ENCODE measurements at places on chromosomes 1 and 21.
A peak's percentile ranks its signal among the peaks of the same experiment; 100 is the strongest.

GRCh38 chr21:44943005-44943685, 3.3 kb downstream of the SLX9 start:
- DNase-seq, result no peak

- no peak for DNase-seq
These were observed 44.5 kb downstream of the HIVEP3 start for GRCh38 chr1:41874151-41874719.

GRCh38 chr1:17451731-17452130, 12.3 kb upstream of the RCC2 start:
- no peak for DNase-seq

DNA sequence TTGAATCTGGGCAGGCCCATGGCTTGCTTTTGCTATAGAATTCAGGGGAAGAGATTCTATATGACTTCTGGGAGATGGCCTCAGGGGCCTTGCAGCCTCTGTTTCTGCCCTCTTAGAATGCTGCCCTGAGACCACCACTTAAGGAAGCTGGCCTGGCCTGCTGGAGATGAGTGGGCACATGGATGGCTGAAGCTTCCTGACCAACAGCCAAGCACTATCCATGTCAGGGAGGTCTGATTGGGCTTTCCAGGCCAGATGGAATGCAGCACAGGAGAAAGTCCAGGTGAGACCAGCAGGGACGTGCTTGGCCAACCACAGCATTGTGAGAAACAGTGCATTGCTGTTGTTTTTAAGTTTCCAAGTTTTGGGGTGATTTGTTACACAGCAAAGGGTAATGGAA, 308.1 kb downstream of the PTPRU start:
- DNase-seq, result no peak

GRCh38 chr1:41086921-41087320, 65.4 kb upstream of the SLFNL1 start:
- DNase-seq, result no peak

DNA sequence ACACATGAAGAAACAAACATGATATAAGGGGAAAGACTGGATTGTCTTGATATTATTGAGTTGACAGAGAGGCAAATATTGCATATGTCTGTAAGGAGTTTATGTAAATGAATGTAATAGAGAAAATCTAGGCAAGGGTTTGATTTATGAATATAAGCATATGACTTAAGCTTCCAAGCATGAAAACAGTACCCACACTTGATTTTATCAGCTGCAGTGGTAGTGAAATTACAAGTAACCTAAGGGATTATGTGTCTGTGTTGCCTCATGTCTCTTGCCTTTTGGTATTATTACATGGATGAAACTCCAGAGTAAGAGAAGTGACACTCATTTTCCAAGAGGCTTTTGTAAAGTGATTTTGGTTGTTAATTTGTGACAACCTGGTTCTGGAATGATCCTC, 1678.9 kb downstream of the KCNT2 start:
- no peak for DNase-seq

DNA sequence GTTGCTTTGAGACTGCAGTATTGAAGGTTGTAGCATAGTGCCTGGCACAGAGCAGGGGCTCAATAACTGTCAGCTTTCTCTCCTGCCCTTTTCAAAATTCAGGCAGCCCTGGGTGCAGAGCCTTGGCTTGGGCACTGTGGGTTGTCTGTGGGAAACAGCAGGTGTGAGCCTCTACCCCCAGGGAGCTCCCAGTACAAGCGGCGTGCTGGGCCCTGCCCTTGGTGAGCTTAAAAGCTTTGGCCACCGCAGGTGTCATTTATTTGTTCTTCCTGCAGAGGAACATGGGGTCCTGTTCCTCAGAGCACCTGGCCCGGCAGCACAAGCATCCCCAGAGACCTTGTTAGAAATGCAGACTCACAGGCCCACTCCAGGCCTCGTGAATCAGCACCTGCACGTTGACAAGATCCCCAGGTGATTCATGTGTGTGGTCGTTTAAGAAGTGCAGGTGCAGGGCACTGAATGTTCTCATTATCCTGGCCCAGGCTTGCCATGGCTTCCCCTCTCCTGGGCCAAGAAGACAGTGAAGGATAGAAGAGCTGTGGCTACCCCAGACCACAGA, 29.9 kb upstream of the IGSF21 start:
- DNase-seq, result no peak

DNA sequence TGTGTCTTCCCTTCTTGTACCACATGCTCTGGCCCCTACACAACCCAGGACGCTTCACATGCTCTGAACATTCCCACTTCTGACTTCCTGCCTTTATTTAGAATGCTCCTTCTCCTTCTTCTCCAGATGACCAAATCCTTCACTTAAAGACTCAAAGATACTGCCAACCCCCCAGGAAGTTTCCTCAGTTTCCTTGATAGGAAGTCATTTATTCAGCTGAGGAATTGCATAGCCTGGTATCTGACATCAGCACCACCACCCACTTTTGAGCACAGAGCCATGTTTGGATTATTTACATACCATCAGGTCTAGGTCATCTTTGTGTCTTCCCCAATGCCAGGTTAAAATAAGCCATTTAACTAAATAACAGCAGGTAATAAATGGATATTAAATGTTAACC, 42.4 kb downstream of the GFI1 start:
- no peak for DNase-seq

DNA sequence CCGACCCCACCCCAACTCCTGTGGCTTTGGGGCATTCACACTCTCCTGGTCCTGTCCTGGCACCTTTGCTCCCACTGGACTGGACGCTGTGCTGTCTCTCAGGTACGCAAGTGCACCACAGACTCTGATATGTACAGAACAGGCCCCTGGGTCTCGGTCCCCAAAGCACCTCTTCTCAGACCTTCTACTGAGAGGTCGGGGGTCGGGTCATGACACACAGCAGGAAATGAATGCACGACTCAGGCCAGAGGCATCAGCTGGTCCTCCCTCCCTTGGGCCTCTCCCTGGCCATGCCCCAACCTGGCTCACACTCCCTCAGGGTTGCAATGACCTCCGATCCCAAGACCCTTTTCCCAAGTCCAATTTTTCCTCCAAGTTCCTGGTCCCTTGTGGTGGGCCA, 1.8 kb upstream of the KRTAP10-12 start:
- DNase-seq, result no peak

DNA sequence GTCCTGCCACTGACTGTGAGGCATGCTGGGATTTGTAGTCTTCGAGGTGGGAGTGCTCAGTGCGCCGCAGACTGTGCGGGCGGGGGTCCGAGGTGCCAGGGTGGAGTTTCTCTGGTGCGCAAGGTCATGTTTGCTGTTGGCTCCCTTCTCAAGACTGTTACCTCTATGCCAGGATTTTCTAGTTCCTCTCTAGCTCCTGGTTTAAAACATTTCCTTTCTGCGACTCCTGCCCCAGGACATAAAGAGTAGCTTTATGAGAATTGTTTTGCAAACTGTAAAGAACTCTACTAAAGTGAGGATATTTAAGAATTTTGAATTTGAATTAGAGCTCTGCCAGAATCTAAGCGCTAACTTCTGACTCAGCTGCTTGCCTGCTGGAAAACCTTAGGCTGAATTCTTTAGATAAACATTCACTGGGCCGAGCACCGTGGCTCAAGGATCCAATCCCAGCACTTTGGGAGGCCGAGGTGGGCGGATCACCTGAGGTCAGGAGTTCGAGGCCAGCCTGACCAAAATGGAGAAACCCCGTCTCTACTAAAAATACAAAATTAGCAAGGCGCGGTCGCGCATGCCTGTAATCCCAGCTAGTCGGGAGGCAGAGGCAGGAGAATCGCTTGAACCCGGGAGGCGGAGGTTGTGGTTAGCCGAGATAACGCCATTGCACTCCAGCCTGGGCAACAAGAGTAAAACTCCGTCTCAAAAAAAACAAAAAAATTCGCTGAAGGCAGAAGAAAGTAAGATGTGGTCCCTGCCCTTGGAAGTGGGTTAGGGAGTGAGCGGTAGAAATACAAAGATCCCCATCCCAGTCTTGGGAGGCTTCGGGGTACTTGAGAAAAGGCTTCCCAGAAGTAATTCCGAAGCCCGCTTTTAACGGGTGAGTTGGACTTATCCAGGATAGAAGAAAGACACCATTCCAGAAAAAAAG, 992 bp upstream of the USP48 start:
- no peak for DNase-seq

- DNase-seq, result no peak
These were observed 65.5 kb upstream of the WNT4 start for GRCh38 chr1:22208268-22208972.

GRCh38 chr1:232344791-232345399, 285.0 kb downstream of the SIPA1L2 start:
- DNase-seq, result no peak

- DNase-seq, result no peak
These were observed 28.8 kb upstream of the TARBP1 start for GRCh38 chr1:234507626-234508387.

GRCh38 chr1:218482683-218483082, 137.5 kb downstream of the TGFB2 start:
- no peak for DNase-seq

DNA sequence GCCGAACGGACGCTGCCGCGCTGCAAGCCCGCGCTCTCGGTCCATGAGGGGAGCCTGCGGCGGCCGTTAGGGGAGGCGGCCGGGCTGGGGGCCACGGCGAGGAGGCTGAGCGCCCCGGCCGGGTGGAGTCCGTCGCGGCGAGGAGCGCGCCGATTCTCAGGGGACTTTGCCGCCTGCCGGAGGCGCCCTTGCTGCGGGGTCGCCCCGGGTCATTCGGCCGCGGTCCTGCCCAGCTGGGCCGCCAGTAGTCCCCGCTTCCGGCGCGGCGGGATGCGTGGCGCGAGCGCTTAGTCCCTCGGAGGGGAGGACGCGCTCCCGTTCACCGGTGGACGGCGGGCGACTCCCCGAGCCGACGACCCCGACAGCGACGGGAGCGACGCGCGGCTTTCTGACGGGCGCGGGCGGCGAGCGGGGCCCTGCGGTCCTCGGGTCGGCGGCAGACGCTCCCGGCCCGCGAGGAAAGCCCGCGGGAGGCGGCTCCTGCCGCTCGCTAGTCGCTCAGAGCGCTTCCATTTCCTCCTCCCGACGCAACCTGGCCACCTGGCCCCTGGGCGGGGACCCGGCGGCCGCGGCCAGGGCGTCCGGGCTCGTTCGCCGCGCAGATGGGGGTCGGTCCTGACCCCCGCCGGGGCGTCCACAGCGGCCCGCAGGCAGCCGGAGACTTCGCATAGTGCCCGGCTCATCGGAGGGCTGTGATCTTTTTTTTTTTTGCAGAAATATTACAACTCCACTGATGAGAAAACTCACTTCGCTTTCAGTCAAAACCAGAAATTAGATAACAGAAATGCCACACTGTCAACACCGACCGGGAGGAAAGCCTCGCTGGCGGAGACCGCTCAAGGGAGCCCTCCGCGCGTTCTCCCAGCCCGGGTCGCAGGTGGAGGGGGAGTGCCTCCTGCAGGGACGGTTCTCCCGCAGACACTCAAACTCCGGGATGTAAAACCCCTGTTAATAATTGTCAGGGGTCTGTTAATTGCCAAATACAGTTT, 641 bp upstream of the ZBTB21 start:
- peak; percentile 25 for DNase-seq

- DNase-seq, result no peak
These were observed 4.6 kb downstream of the ALX3 start for GRCh38 chr1:110065841-110066240.

DNA sequence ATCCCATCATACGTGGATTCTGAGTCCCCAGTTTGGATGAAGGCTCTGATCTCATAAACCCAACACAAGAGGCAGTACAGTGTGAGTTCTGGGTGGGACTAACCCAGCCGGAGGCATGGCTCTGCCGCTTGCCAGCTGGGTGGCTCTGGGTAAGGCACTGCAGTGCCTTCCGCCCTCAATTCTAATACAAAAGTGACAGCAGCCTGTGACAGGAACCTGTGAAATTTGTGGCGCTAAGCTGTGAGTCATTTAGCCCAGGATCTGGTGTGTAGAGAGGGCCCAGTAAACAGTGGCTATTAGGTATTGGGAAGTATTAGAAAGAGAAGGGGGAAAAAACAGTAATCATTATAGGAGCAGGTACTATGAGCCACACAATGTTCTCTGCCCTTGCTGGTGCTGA, 23.3 kb downstream of the HSPG2 start:
- DNase-seq, result no peak

DNA sequence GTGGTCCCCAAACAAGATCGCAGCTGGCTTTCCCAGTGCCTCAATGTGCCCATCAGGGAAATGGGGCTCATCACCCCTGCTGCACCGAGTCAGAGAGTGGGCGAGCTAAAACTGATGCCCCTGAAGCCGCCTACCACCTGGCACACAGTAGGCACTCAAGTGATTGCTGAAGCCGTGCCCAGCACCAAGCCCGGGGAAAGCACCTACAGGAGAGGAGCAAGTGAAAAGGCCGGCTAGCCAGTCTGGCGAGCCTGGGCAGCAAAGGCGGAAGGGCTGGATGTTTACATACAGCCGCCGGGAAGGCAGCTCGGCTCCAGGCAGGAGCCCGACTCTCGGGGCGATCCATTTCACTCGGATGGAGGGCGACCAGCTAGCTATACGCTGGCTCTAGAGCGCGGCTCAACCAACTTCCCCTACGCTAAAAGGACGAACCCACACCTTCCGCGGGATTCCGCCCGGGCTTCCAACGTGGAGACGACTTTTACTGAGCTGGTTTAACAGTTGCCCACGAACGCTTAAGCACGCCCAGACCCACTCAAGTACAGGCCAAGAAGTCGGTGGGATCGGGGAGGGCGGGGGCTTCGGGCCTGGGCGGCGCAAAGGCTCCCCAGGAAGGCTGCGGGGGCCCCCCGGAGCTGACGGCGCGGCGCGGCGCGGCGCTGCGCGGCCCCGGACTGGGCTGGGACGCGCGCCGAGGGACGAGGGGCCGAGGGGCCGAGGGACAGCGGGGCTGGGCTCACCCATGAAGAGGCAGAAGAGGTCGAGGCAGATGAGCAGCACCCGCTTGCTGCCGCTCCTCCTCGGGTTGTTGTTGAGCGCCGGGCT, 1.0 kb downstream of the PLPP3 start:
- DNase-seq, result peak; percentile 60

- no peak for DNase-seq
These were observed 37.6 kb downstream of the NRDC start for GRCh38 chr1:51840743-51841461.

DNA sequence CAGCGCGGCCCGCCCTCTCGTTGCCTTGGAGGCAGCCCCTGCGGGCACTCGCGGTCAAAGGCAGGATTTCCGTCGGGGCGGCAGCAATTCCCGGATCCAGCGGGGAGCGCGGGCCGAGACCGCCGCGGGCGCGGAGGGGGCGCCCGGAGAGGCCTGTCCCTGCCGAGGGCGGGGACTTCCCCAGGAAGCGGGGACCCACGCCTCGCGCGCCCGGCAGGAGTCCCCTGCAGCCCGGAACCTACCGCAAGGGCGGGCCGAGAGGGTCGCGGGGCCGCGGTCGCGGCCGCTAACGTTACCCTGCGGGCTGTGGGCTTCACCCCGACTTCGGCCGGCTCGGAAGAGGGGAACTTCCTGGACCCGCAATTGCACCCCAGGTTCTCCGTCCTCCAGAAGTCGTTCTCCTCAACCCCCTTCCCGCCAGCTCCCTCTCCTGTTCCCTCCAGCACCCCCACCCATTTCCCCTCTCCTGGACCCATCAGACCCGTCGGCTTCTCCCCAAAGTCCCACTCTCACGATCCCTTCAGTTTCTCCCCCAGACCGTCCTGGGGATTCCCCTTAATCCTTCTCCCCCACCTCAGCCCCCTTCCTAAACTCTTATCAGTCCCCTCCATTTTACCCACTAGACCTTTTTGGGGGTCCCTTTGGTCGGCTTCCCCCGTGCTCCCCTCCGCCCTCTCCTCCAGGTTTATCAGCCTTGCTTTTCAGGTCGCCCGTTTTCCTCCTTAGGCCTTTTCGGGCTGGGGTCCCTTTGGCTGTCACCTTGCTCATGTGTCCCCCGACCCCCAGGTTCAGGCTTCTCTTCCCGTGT, 604 bp downstream of the FGR start:
- DNase-seq, result no peak

Measured in midbrain (tissue), 1 donor.